ENCODE measurements at places on chromosomes 3 and 15.

DNA sequence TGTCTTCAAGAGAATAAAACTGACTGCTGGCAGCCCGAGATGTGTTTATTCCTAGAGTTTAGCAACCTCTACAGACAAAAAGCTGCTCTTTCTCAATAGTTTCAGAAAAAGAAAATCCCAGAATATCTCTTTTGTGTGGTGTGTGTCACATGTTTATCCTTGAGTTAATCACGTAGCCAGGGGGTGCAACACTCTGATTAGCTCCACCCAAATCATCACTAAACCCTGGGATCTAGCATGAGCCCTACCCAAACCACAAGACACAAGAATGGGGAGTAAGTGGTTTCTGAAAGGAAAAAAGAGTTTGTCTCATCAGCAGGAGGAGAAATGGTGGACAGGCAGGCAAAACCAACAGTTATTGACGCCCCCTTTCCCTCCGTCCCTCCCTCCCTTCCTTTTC, 78.5 kb upstream of the AGBL1 start:
- no peak for DNase-seq

- DNase-seq: no peak
These were observed 656.3 kb downstream of the RBMS3 start for GRCh38 chr3:29937185-29937584.

- DNase-seq: no peak
These were observed 49.9 kb upstream of the FURIN start for GRCh38 chr15:90818251-90819210.

GRCh38 chr15:69713726-69714559, 261.3 kb downstream of the RPLP1 start:
- no peak for DNase-seq

GRCh38 chr3:72613871-72614270, 234.4 kb downstream of the SHQ1 start:
- no peak for DNase-seq

DNA sequence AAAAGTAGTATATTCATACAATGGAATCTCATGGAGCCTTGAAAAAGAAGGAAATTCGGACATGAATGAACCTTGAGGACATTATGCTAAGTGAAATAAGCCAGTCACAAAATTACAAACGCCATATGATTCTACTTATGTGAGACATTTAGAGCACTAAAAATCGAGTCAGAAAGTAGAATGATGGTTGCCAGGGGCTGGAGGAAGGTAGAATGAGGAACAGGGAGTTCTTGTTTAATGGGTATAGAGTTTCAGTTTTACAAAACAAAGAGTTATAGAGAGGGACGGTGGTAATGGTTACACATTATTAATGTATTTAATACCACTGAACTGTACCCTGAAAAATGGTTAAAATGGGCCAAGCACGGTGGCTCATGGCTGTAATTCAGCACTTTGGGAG, 19.5 kb downstream of the UBXN7 start:
- DNase-seq: no peak

- no peak for DNase-seq
These were observed 26.5 kb upstream of the PLXND1 start for GRCh38 chr3:129632977-129633376.

- no peak for DNase-seq
These were observed 76.9 kb upstream of the RGMA start for GRCh38 chr15:93165734-93166470.

GRCh38 chr3:108093021-108093420, 2.2 kb upstream of the CD47 start:
- DNase-seq: no peak
